ENCODE measurements at places on chromosomes 4 and X. TPM values are rescaled to one million over a fixed set of nuclear protein-coding genes. Genes with fewer than 3 reads are reported as not detected.

Gene XKRX
- total RNA-seq = 0.08 TPM

Gene HS6ST2
- 9.0 TPM for total RNA-seq

Gene REPS2
- total RNA-seq = 0.84 TPM

Gene TMEM128
- 5.5 TPM for total RNA-seq

Gene MID1
- total RNA-seq = 1.6 TPM

Gene TGIF2LX
- not detected for total RNA-seq

Gene UGT2A1
- not detected for total RNA-seq

Gene GUCY1B1
- total RNA-seq = 3.6 TPM

Gene TLR2
- 2.2 TPM for total RNA-seq

Gene APLN
- total RNA-seq = 0.86 TPM

Gene ASB11
- total RNA-seq = 45.1 TPM

Gene S100P
- total RNA-seq = 1.5 TPM

Gene MAGEB2
- total RNA-seq = not detected

Gene LEF1
- 0.29 TPM for total RNA-seq

Gene EMCN
- 16.8 TPM for total RNA-seq

Gene BMPR1B
- 7.7 TPM for total RNA-seq

Gene ATP10D
- 1.6 TPM for total RNA-seq

Gene RAB41
- not detected for total RNA-seq

Gene SSX1
- not detected for total RNA-seq

Gene H2AZ1
- 70.4 TPM for total RNA-seq

Gene ARHGEF9
- 5.5 TPM for total RNA-seq

Gene SLC25A53
- total RNA-seq = 4.9 TPM

Gene GAGE13
- not detected for total RNA-seq

Gene BEX2
- total RNA-seq = 0.30 TPM

Gene NAA11
- total RNA-seq = not detected

Gene NDST4
- not detected for total RNA-seq

Gene UGT2A3
- not detected for total RNA-seq

Gene CFP
- 1.8 TPM for total RNA-seq

Gene IDH3G
- 56.9 TPM for total RNA-seq

Gene GYPE
- 0.14 TPM for total RNA-seq

Gene GLRB
- total RNA-seq = 1.2 TPM

Gene WWC2
- 15.5 TPM for total RNA-seq

Gene NDP
- total RNA-seq = not detected

Gene LRP2BP
- total RNA-seq = 1.3 TPM

Gene CTAG2
- total RNA-seq = 0.39 TPM

Gene SRD5A3
- total RNA-seq = 5.0 TPM

Gene SLC2A9
- 1.3 TPM for total RNA-seq

Measured in psoas muscle (tissue), 8 donors.